ENCODE measurements at places on chromosomes 7 and 10.

- DNase-seq: no peak
Observed at GRCh38 chr10:31508882-31509281, 189.9 kb downstream of the ZEB1 start.

DNA sequence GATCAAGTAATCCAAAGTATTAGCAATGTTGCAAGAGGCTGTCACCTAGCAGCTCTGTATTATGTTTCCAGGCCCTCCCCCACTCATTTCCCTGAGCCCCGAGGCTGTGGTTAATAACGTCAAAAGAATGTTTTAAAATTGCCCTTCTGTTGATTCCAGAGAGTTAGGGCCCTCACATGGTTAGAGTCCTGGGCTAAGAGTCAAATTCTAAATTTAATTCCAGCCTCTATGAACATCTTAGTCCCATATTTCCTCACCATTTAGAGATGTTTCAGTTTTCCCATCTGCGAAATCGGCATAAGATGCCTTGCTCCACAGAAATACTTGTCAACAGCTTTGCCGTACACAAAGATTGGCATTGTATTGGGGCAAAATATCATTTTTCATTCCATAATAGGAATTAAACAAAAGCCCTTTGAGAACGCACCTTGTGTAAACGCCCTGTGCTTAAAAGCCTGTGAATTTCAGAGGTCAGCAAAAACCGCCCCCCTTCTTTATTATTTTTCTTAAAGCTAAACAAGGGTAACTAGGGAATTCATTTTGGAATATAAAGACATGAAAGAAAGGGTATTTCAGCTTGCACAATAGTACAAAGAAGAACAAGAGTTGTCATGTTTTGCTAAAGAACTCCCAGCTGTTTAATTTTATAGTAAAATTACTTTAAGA, 135.8 kb downstream of the ARID5B start:
- DNase-seq: no peak

- no peak for DNase-seq
Observed at GRCh38 chr10:93815304-93816096, 57.8 kb downstream of the LGI1 start.

DNA sequence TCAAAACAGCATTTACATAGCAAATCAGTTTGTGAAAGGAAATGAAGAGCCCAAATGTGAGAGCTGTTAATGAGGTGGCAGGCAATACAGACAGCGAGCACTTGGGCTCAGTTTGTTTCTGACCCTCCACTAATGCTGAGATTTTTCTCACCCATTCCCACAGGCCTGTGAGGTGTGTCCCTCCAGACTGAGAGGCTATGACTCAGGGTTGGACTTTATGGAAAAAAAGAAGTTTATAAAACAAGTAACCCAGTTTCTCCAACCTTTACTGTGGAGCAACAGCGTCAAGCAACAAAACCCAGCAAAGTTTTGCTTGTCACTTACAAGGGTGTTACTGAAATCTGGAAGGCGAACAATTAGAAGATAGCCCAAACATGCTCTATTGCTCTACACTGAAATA, 4.9 kb upstream of the FEZF1 start:
- no peak for DNase-seq

- DNase-seq: no peak
Observed at GRCh38 chr7:91541641-91542040, 277.4 kb downstream of the FZD1 start.

- no peak for DNase-seq
Observed at GRCh38 chr10:119754085-119754484, 28.2 kb downstream of the INPP5F start.
